ENCODE measurements at places on chromosomes 2 and 18.

- no peak for DNase-seq
These were observed 474.0 kb upstream of the MEIS1 start for GRCh38 chr2:65960953-65961352.

DNA sequence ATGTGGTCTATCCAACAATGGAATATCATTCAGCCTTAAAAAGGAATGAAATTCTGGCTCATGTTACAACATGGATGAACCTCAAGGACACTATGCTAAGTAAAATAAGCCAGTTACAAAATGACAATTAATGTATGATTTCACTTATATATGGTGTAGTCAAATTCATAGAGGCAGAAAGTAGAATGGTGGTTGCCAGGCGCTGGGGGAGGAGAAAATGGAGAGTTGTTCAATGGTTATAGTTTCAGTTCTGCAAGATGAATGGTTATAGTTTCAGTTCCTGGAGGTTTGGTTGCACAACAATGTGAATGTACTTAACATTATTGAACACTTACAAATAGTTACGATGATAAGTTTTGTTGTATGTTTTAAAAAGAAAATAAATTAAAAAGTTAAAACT lies 79.2 kb upstream of the IL1R2 start:
- no peak for DNase-seq

DNA sequence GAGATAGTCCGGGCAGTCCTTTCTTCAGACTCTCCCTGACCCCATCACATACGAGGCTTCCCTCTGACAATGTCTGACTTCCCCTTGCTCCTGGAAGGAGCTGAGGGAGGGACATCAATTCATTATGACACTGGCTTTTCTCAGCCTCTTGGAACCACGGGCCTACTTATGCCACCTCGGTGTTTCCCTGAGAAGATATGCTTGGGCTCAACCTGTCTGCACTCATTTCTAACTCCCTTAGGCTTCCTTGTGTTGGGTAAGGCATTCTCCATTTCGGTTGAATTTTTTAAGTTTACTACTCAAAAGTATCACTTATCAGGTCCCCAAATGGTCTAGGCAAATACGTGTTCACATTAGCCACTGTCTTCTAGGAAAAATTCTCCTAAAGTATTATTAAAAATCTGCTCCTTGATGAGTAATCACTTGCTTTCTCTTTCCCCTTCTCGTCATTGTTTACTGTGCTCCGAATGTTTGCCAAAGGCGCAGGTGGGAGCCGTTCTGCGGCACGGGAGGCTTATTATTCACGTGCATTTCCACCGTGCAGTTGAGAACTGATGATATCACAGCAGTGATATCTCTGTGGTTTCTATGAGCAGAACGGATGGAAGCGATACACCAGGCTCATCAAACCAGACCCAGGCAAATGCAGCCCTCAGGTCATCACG lies 33.1 kb downstream of the ARL4C start:
- peak; percentile 52 for DNase-seq

- no peak for DNase-seq
These were observed 11.5 kb upstream of the CELF4 start for GRCh38 chr18:37577051-37577611.

- no peak for DNase-seq
These were observed 111.7 kb upstream of the NRP2 start for GRCh38 chr2:205570648-205571047.

DNA sequence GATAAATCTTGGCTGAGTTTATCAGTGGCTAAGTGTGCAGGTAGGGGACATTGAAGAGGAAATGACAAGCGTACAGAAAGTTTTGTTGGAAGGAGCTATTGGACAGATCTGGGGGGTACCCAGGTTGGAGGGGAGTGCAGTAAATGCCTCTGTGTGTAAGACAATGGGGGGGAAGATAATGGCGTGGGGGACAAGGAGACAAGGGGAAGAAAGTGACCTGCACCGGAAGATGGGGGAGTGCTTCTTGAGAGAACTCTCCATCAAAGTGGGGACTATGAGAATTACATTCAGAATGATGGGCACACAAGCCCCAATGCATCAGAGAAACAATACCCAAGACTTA lies 190.0 kb downstream of the ALPK2 start:
- DNase-seq = no peak

DNA sequence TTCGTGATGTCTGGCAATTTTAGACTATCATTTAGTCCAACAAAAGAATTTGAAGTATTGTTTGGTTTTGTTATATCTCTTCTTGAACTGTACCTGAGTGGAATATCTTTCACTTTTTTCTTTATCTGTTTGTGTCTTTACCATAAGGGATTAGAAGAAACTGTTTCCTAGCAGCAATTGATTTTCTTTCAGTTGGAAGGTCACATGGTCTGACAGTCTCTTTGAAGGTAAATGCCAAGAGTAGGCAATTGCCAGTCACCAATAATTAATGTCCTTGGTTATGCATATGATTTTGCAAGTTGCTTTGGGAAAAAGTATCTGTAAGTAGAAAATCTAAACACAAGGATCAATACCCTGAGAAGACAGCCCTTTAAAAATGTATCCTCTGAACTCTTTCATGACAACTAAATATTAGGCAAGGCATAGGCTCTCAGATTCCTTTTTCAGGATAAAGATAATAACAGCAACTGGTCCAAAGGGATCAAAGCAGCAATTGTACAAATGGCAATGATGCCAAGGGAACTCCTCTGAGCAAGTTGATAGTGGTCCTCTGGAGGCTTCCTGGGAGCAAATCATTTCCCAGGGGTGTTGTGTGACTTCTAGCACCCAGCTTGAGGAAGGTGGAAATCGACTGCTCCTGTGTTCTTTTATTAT lies 17.6 kb downstream of the MAP3K19 start:
- DNase-seq = no peak

DNA sequence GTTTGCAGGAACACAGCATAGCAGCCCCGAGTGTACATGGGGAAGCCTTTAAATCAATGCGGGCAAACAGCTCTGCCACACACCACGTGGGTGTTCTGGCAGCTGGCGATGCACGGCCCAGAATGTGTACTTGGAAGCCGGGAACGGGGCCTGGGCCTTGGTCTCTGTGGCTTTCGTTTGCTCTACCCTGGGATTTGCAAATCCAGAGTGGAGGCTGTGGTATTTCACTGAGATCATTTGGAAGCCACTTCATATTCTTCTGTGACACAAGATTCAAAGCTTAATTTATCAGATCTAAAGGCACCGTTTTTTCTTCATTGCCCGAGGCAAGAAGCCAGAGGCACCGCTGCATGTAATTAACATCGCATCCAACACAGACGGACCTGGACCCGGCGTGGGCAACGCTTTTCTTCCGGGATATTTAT lies 246.3 kb upstream of the MYT1L start:
- no peak for DNase-seq

- DNase-seq = no peak
These were observed 147.6 kb upstream of the SMAD7 start for GRCh38 chr18:49098386-49098785.

DNA sequence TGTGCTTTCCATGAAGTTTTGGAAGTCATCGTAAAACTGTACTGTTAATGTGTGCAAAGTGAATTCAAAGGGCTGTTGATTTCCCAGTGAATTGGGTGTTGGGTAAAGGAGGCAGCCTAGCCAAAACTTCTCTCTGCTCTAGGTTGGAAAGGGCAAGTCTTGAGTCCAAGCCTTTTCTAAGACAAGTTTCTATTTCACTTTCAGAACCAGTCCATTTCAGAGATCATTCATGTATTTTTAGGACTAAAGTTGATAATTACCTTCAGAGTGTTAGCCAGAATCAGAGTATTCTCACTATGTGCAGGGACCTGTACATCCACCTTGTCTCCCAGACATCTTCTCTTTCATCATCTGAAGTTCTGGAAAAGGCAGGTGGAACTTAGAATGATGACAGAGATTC lies 636.1 kb upstream of the KLHL29 start:
- DNase-seq = no peak

DNA sequence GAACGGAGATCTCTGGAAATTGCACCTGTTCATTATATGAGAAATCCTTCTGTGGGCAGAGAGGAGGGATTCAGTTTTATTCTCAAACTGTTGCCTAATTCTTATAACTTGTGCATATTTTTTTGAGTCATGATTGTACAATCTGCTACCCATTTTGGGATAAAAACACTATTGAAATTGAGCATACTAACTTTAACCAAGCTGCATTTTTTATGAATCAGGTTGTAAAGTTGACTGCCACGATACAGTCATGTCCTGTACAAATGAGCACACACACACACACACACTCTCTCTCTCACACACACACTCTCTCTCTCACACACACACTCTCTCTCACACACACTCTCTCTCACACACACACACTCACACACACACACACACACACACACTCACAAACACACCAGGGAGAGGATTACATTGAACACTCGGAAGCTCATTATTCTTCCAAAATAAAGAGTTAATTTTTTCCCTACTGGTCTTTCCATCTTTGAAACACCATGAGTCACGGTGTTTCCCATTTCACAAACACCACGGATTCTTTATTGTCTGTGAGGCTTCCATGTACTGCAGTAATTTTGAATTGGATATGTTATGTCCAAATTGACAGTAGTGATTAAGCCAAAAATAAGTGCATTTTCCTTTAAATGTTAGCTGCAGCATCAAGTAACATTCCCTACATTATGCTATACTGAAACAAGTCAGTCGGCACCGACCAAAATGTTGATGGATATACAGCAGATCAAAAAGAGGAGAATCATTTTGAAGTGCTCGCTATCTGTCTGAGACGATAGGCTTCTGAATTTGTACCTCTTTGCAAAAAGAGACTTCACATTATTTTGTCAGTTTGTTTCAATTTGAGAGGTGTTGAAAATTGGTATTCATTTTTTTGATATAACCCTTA lies 216.9 kb downstream of the ARHGAP15 start:
- DNase-seq = no peak

DNA sequence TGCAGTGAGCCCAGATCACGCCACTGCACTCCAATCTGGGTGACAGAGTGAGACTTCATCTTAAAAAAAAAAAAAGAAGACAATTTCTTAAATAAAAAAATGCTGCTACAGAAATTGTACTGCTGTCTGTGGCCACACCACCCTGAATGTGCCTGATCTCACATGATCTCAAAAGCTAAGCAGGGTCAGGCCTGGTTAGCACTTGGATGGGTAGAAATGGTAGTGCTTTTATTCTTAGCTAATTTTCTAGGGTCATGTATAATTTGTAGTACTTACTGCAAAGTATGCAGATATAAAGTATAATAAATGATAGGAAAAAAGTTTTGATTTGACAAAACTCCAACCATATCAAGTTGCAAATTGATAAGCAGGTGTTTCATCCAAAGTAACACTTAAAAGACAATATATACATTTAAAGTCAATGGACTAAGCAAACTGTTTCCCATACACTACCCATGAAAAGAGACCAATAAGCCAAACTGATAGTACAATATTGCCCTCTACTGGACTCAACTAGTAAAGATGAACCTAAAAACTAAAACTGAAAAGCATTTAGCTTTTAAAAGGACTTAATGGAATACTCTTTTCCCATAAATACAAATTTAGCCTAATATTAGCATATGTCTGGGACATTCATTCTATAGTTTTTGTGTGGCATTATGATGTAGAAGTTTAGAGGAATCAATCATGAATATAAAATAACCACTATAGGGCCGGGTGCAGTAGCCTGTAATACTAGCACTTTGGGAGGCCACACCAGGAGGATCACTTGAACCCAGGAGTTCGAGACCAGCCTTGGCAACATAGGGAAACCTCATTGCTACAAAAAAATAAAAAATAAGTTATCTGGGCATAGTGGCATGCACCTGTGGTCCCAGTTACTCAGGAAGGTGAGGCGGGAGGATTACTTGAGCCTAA lies 18.6 kb upstream of the PEX13 start:
- no peak for DNase-seq

- no peak for DNase-seq
These were observed 185.7 kb upstream of the KLHL29 start for GRCh38 chr2:23199115-23199918.

GRCh38 chr2:71212336-71212735 lies 14.6 kb downstream of the PAIP2B start:
- DNase-seq = no peak

DNA sequence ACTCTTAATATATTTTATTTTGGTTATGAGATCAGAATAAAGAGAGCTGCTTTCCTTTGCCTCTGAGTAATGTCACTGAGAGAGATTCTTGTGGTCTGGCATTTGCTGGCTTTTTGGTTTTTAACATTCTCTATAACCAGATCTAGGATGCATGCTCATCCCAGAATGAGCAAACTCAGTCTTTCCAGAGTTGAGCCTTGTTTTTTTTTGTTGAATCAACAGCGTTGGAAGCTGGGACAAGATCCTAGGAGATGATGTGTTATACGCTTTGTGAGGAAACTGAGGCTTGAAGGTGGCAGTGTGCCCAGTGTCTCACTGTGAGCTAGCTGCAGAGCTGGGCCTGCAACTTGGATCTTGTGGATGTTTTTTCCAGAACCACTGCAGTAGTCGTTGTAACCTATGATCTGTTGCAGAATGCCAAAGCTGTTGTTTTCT lies 19.5 kb downstream of the MYO1B start:
- no peak for DNase-seq

DNA sequence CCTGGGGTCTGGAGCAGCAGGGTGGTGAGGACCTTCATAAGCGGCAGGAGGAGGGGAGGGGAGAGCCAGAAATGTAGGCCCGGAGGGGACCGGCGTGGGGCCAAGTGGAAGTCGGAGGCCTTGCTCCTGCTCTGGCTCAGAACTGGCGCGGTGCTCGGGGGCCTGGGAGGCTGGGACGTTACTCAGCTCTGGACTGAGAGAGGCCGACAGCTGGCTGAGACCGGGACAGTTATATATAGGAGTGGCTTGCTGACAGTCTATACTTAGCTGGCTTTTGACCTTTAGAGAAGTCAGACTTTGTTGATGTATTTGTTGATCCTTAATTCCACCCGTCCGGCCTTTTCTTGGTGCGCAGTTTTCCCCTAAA lies 15.7 kb downstream of the IGFBP5 start:
- no peak for DNase-seq

GRCh38 chr18:49678440-49678839 lies 116.6 kb downstream of the LIPG start:
- no peak for DNase-seq

DNA sequence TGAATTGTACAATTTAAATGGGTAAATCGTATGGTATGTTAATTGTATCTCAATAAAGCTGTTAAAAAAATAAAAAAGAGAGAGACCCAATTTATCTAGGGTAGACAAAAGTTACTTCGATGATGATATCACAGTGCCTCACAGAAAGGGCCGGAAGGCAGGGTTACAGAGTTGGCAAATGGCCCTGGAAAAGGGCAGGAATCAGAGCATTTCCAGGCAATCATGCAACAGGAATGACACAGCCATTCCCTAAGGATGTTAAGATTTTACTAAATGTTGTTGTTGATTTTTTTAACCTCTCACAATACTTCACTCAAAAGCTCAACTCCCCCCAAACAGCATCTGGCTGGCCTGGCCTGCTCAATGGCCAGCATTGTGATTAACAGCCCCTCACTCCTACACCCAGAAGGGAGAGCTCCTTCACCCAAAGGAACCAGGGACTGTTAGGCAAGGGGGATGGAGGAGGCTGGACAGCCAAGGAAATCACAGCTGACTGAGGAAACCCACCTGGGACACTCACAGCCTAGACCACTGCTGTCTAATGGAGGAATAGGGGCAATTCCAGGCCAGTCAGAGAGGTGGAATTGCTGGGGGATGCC lies 7.7 kb upstream of the SP100 start:
- no peak for DNase-seq

- DNase-seq = no peak
These were observed 7.1 kb downstream of the CATIP start for GRCh38 chr2:218363736-218364135.

- no peak for DNase-seq
These were observed 161.5 kb downstream of the PTGR3 start for GRCh38 chr18:75047240-75047961.
